Osteoblast (primary cell): ENCODE measurements at places on chromosomes 2 and 18.

GRCh38 chr2:108535357-108535631, 1.0 kb downstream of the LIMS1 start:
- peak overlapping the region; percentile 96 for H3K4me3 ChIP-seq
- H3K36me3 ChIP-seq = no peaks in the 10 kb centered on the region
- no peaks in the 10 kb centered on the region for H3K27me3 ChIP-seq
- H3K27ac ChIP-seq = peak overlapping the region; percentile 95
- no peak for DNase-seq

DNA sequence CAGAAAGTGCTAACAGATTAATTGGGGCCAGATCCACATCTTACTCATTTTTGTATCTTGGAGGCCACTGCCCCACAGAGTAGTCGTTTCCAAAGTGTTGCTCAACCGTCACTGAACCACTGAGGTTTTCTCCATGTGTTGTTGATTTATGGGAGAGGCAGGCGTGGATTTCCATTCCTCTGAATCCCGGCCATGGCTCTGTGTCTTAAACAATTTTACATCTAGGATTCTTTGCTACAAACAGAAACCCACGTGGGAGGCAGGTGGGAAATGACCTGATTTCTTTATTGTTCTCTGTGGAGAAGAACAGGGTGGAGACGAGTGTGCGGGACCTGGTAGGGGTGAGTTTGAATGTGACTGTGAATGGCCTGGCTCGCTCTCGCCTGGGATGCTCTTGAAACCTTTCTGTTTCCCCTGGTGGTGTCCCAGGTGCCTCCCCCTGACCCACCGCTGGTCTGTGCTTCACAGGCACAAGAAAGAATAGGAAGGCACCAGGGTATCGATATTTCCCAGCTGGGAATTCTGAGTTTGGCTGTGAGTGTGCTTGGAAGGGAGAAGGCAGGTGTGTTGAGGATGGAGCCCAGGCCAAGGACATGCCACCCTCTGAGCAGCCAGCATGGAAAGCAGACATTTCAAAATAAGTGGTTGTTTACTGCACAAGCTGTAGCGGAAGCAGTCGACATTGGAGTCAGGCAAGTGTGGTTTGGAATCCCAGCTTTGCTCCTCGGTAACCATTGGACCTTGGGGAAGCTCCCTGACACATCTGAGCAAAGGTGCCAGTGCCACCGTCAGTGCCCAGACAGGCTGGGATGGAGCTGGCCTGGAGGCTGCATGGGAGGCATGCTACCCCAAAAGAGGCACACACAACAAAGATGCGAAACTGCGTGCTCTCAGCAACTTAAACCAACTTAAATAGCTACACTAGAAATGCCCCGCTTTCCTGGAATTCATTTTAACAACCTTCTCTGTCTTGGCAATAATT, 50.0 kb downstream of the LPIN1 start:
- no peak overlapping the region for H3K27ac ChIP-seq
- no peaks in the 10 kb centered on the region for H3K27me3 ChIP-seq
- DNase-seq = no peak
- peaks cover 49% of the 10 kb centered on the region for H3K36me3 ChIP-seq
- no peaks in the 10 kb centered on the region for H3K4me1 ChIP-seq

- H3K36me3 ChIP-seq = peaks cover 14% of the 10 kb centered on the region
- DNase-seq = peak; percentile 94
- H3K4me3 ChIP-seq = no peak overlapping the region
- peaks cover 54% of the 10 kb centered on the region for H3K4me1 ChIP-seq
- H3K27me3 ChIP-seq = no peaks in the 10 kb centered on the region
Observed at GRCh38 chr2:46825939-46826568, 89.6 kb downstream of the MCFD2 start.

- H3K27me3 ChIP-seq = no peaks in the 10 kb centered on the region
- H3K36me3 ChIP-seq = no peaks in the 10 kb centered on the region
- peaks cover 71% of the 10 kb centered on the region for H3K4me1 ChIP-seq
- H3K4me3 ChIP-seq = peak overlapping the region; percentile 52
Observed at GRCh38 chr2:237434866-237435311, 20.9 kb upstream of the COL6A3 start.

DNA sequence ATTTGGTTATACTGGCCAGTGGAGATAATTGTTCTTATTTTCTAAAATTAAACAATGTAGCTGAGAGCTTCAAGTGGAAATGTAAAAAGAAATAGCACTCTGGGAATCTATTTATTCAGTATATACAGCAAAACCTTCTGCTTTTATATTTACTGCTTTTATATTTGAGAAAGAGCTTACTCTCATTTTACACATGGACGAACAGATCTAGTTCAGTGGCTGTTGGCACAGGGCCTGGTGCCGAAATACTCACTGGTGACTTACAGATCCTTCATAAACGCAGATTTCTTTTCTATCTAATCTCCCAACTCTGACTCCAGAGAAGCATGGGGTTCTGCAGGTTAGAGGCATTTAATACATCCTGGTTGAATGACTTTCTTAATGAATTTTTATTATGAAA, 266.2 kb downstream of the ASXL3 start:
- DNase-seq = no peak
- H3K36me3 ChIP-seq = no peaks in the 10 kb centered on the region
- H3K27me3 ChIP-seq = no peaks in the 10 kb centered on the region
- H3K27ac ChIP-seq = no peak overlapping the region
- H3K4me1 ChIP-seq = no peaks in the 10 kb centered on the region

DNA sequence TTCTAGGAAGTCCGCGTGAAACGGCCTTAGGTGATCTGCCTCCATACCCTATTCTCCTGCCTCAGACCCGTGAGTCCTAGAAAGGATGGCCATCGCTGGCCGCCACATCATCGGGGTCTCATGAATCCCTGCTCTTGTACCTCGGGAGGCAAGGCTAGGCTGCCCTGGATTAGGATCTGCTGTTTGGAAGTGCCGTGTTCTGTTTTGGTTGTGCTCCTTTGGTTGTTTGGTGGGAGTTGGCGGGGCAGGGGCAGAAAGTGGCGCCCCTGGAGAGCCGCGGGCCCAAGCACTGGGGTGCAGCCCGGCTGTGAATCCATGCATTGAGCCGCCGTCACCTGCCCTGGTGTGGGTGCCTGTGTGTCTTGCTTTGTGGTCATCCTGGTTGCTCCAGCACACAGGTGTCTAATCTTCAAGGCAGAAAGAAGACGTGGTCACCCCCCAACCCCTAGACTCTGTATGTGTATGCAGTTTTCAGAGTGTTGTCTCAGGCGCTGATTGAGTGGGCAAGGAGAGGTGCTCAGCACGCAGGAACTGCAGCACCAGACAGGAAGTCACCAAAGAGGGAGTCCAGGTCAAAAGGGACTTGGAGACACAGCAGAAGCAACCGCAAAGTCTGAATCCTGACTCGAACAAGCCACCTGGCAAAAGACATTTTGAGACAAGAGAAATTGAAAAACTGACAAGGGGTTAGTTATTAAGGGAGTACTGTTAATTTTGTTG, 80.0 kb upstream of the LDLRAD4 start:
- no peak for DNase-seq
- peaks cover 8% of the 10 kb centered on the region for H3K4me1 ChIP-seq
- no peak overlapping the region for H3K27ac ChIP-seq
- H3K36me3 ChIP-seq = no peaks in the 10 kb centered on the region
- no peaks in the 10 kb centered on the region for H3K27me3 ChIP-seq
